ENCODE measurements at places on chromosomes 16 and 17.

- DNase-seq: no peak
These were observed 70.7 kb downstream of the C17orf67 start for GRCh38 chr17:56762988-56763387.

GRCh38 chr16:65463652-65464260 lies 341.9 kb upstream of the CDH11 start:
- no peak for DNase-seq

- DNase-seq: no peak
These were observed 791 bp upstream of the C17orf75 start for GRCh38 chr17:32342603-32343325.

DNA sequence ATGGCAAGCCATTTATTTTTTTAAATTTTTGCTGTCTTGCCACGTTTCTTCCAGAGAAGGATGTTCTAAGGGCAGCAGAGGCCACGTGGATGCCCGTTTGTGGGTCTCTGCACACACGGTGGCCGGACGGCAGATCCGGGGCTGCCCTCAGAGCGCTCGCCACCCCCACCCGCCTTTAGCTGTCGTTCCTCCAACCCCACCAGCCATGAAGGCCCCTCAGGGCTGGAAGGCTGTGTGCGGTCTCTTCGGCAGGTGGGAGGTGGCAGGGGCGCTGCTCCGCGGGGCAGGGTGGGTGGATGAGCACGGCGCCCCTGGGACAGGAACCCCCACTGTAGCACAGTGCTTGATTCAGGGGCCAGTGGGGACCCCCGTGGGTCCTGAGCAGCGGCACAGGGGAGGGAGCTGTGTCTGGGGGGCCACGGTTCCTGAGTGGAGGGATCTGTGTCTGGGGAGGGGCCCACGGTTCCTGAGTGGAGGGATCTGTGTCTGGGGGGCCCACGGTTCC lies 49.7 kb downstream of the ZFPM1 start:
- no peak for DNase-seq

- DNase-seq: no peak
These were observed 57.1 kb downstream of the HAPSTR1 start for GRCh38 chr16:9148374-9149015.

- no peak for DNase-seq
These were observed 61.7 kb downstream of the MYH13 start for GRCh38 chr17:10311131-10311530.

DNA sequence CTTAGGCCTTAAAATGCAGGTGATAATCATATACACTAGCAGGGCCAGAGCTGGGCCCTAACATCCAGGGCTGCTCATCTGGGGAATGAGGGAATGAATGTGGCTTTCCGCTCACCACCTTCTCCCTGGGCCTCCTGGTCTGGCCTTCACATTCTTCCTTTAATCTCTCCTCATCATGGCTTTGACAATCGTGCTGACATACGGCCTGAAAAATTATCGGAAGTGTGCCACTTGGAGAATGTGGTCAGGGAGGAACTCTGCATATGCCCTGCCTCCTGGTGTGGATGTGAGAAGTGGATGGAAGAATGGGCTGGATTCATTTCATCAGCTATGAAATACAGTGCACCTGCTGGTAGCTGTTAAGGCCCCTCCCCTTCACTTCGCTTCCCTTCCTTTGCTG lies 2.4 kb downstream of the WSCD1 start:
- DNase-seq: no peak

DNA sequence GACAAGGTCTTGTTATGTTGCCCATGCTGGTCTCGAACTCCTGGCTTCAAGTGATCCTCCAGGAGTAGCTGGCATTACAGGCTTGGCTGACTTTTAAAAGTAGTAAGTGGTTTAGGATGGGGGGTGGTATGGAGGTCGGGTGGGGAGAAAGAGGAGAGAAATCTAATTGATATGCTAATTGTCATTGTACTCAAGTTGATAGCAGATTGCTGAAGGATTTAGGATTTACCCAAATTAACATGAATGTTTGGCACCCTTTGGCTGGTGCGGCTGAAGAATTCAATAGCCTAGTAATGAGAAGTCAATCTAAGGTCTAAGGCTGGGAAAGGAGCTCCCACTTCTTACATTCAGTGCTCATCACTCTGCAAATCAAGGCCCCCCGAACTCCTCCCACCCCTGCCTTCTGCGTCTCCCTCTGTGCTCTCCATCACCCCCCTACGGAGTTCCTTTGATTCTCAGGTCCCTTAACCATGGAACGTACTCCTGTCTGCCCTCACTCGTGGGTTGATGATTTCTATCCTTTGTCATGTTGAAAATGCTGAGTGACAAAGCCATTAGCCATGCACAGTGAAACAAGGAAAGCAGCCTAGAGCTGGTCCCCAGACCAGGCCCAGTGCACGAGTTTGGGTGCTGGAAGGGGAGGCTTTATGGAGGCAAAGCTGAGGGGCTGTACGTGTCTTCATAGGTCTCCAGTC lies 17.3 kb downstream of the CDH13 start:
- no peak for DNase-seq

- DNase-seq: no peak
These were observed 4.3 kb downstream of the ATP1B2 start for GRCh38 chr17:7654832-7655540.
